Right cardiac atrium (tissue), 5 donors: ENCODE measurements at places on chromosomes 2 and 18. TPM values are rescaled to one million over a fixed set of nuclear protein-coding genes. Genes with fewer than 3 reads are reported as not detected.
A peak's percentile ranks its signal among the peaks of the same experiment; 100 is the strongest.

- no peak for DNase-seq
These were observed 77.7 kb downstream of the MAP2 start for GRCh38 chr2:209501579-209501978.

DNA sequence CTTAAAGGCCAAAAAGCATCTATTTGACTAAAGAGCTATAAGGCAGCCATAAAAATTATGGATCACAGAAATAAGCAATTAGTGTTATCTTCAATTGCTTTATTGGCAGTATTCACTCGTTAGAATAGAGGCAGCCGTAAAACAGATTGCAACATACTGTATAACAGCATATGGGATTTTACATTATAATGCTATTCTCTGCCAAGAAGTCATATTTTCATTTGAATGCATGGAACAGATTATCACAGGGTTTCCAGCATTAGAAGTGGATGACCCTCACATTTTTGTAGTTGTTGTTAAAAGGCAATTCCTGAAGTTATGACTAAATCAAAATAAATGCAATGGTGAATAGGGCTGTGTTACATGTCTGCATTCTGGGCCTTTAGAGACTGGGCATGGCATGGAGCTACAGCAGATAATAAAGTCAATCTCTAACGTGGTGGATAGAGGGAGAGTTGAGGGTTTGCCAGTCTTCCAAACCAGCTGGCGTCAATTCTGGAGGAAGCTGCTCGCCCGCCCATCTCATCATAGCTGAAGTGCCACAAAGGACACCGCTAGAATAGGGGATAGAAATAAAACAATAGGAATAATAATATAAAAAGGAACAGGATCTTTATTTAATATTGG lies 155.4 kb upstream of the VRK2 start:
- DNase-seq, result no peak

- no peak for DNase-seq
These were observed 109.6 kb upstream of the SLC14A2 start for GRCh38 chr18:45505497-45506206.

- peak; percentile 93 for DNase-seq
These were observed 55.3 kb upstream of the AFF3 start for GRCh38 chr2:100197631-100198153.

DNA sequence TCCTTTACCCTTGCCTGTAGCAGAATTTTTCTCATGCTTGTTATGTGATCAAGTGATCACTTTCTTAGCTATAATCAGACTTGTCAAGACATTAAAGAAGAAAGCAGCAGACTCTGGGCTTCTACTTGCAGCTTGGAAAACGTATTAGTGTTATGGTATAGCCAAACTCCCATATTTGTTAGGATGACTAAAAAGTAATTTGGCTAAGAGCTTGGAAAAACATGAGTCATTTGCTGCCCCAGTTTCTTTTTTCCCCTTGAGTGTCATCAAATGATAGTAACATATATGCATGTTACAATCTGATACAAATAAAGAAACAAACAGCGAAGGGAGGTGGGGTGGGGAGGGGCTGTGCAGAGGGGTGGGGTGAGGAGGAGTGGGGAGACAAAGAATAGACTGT lies 155.5 kb downstream of the IKZF2 start:
- no peak for DNase-seq

DNA sequence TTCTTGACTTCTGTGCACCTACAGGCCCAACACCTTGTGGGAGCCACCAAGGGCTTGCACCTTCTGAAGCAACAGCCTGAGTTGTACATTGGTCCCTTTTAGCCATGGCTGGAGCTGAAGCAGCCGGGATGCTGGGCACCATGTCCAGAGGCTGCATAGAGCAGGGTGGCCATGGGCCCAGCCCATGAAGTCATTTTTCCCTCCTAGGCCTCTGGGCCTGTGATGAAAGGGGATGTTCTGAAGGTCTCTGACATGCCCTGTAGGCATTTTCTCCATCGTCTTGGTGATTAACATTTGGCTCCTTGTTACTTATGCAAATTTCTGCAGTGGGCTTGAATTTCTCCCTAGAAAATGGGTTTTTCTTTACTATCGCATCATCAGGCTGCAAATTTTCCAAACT lies 83.1 kb upstream of the ACVR1 start:
- no peak for DNase-seq

DNA sequence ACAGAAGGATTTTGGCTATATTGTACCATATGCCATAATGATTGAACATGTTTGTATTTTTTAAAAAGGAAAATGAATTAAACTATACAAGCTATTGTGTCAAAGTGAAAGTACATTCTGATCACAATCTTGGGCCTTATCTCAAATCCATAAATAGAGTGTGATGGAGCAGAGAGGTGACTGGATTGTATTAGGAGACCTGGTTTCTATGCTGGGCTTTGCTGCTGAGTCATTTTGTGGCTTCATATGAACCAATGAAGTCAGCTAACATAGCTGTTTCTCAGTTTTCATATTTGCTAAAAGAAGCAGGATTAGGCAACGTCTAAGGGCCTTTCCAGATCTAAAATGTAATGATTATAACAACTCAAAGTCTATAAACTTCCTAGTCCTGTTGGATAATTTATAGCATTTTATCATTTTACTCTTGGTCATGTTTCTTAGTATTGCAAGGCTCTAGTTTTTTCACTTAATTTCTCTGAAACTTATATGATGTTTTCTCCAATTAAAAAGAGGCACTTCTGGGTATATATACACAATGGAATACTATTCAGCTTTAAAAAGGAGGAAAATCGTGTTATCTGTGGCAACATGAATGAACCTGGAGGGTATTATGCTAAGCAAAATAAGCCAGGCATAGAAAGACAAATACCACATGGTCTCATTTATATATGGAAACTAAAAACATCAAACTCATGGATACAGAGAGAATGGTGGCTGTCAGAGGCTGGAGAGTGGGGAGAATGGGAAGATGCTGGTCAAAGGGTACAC lies 112.3 kb downstream of the MEP1B start:
- DNase-seq, result no peak

ZBTB7C gene
- total RNA-seq, result 3.7 TPM

PLGLB1 gene
- 0.97 TPM for total RNA-seq
